GM13977 (cell line): ENCODE measurements at places on chromosomes 11 and 22.

DNA sequence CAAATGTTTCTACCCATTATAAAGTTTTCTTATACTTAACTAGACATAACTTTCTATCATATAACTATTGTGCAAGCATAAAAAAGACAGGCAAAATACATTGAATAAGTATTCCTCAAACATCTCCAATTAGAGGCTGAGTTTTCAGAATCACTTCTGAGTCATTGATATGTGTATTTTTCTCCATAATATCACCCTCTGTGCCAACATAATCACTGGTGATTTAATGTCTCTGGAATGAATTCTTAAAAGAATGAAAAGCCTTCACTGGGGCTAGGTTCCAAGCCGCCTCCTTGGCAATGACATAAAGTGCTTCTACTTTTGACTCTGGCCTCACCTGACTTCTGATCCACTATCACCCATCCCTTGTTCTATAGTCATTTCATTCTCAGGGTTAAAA lies 197.0 kb upstream of the E2F8 start:
- no peak for DNase-seq

DNA sequence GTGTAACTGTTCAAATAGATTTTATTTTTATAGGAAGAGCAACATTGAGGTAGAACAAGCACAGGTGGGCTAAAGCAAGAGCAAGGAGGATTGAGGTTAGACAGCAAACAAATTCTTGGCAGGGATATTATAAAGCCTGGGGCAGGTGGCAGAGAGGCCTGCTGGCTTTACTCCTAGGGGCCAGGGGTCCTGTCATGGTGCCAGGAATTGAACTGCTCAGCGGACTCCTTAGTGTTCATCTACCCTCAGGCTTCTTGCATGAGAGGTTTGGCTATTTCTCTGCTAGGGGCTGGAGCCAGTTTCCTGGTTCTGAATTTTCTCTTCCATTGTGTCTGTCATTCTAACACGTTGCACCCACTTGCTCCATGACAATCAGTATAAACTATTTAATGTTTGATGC lies 217.2 kb upstream of the NCAM1 start:
- no peak for DNase-seq

DNA sequence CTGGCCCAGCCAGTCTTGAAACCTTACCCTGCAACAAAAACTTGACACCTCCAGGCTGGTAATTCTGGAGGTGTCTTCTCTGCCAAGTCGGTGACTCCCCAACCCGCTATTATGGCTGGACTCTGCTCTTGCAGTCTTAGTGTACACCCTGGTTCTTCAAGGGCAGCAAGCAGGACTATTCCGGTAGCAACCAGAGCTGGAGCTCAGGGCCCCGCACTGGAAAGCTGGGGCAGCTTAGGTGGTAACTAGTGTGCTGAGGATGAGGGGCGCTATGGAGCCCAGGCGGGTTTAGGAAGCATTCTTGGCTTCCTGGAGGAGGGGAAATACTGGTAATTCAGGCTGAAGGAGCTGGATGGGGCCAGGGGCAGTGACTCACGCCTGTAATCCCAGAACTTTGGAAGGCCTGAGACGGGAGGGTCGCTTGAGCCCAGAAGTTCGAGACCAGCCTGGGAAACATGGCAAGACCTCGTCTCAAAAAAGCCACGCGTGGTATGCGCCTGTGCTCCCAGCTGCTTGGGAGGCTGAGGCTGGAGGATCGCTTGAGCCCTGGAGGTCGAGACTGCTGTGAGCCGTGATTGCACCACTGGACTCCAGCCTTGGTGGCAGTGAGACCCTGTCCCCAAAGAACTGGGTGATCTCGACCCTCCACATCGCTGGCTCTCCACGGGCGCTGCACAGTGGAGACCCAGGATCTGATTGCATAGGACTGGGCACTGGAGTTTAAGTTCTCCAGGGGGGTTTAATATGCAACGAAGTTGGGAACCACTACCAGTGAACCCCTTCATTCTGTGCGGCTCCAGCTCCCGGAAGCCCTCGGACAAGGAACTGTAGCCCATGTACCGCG lies 10.6 kb upstream of the AIFM3 start:
- peak; percentile 23 for DNase-seq

DNA sequence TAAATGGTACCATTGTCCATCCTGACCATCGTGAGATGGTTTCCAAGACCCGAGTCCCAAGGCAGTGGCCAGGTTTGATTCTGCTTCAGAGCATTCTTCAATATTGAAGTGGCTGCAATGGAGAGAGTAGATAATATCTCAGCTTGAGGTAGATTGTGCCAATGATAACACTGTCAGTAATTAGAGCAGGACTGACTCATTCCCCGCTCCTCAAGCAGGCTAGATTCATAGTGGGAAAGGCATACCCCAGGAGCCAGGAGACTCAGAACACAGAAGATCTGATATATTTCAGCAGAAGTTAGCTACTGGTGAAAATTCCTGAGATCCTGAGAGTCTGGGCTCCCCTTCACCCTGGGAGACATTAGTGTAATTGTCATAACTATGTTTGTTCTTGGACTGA lies 55.6 kb upstream of the LARGE1 start:
- DNase-seq = no peak

GRCh38 chr11:9380773-9381172 lies 3.7 kb upstream of the IPO7 start:
- DNase-seq = no peak

DNA sequence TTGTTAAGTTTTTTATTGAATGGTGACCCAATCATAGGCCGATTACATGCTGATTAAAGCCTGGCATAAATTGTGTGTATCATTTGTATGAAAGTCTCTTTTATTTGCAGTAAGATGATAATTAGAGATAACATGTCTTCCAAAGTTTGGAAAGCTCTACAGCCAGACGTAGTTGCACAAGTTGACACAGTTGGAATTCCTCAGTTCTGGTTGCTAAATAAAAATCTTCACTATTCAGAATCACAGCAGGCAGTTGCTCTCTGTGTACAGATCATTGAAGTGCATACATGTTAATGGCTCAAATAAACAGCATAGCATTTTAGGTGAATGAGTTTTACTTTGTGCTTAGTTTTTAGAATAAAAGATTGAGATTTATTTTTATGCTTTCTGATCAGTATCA lies 69.5 kb downstream of the ARHGAP42 start:
- no peak for DNase-seq

- DNase-seq = no peak
Observed at GRCh38 chr11:72750556-72751115, 1.6 kb downstream of the ARAP1 start.

DNA sequence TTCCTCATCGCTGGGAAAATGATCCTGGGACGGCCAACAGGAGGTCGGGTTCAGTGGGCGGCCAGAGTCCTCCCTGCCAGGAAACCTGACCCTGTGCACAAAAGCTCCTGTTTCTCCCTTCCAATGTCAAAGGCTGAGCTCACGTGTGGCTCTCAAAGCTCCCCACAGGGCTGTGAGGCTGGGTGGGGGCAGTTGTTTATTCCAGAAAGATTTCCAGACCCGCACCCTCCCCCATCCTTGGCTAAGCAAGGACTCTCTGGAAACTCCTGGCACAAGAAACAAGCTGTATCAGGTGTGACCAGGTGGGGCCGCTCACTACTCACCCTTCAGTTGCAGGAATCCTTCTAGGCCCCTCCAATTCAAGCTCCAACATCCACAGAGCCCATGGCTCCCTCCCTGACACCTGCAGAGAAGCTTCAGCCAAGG lies 131.9 kb downstream of the SHANK2 start:
- DNase-seq = no peak

DNA sequence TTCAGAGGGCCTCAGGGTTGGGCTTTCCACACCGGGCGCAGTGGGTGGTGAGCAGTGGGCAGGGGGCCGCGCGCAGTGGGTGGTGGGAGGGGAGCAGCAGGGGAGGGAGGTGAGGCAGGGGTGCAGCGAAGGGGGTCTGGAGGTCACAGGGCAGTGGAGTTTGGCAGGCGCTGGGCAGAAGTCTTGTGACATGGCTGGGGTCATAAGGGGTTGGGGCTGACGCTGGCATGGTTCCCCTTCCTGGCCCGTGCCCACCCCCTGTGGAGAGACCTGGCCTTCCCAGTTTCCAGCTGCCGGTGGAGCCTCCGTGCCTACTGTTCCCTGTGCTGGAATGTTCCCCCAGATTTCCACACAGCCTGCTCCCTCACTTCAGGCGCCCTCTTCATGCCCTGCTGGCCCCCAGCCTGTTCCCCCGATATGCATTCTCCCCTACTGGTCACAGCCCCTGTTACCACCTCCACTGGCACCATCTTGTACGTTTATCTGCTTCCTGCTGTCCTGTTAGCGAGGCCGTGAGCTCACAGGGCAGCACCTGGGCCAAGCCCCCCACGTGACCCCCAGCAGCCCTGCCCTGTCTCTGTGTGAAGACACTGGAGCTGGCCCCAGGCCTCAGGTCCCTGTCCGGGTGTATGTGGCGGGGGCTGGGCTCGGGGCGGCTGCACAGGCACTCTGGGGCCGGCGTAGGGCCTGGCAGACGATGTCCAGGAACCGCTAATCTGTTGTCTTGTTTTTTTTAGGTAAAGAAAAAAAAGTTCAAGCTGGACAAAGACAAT lies 111.6 kb downstream of the KCNQ1OT1 start:
- DNase-seq = no peak

DNA sequence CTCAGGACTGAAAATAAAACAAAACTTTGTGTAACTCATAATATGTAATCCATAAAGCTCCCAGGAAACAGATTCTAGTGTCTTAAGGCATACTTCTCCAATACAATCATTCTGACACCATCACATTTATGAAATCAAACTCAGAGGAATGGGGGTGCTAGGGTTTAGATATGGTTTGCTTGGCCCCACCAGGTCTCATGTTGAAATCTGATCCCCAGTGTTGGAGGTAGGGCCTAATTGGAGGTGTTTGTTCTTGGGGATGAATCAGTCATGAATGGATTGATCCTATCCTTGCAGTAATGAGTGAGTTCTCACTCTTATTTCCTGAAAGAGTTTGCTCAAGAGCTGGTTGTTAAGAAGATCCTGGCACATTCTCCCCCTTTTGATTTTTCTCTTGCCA lies 380.9 kb downstream of the ETS1 start:
- no peak for DNase-seq

GRCh38 chr11:13336246-13336878 lies 58.8 kb downstream of the BMAL1 start:
- no peak for DNase-seq

- DNase-seq = no peak
Observed at GRCh38 chr11:73262851-73263495, 9.2 kb upstream of the P2RY6 start.

GRCh38 chr11:105000167-105000566 lies 22.8 kb downstream of the CASP5 start:
- DNase-seq = no peak

- no peak for DNase-seq
Observed at GRCh38 chr11:125370561-125371389, 125.3 kb downstream of the FEZ1 start.

- no peak for DNase-seq
Observed at GRCh38 chr11:68521969-68522652, 61.6 kb downstream of the PPP6R3 start.

GRCh38 chr11:94871491-94872185 lies 101.7 kb downstream of the CWC15 start:
- no peak for DNase-seq

DNA sequence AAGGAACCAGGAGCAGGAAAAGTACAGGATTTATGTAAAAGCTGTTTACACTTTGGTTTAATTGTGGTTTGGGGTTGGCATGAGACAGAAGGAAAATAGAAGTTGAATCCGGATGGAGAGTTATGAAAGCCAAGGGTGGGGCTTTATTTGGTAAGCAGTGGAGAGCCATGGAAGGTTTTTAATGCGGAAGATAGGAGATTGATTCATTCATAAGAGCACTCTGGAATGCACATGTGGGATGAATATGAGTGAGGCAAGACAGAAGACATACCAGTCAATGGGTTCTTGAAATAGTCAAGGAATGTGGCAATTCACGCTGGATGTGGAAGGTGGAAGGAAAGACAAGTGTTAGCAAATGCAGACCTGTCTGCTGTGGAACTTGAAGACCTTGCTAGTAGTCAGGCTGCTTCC lies 9.3 kb upstream of the GLB1L3 start:
- no peak for DNase-seq

DNA sequence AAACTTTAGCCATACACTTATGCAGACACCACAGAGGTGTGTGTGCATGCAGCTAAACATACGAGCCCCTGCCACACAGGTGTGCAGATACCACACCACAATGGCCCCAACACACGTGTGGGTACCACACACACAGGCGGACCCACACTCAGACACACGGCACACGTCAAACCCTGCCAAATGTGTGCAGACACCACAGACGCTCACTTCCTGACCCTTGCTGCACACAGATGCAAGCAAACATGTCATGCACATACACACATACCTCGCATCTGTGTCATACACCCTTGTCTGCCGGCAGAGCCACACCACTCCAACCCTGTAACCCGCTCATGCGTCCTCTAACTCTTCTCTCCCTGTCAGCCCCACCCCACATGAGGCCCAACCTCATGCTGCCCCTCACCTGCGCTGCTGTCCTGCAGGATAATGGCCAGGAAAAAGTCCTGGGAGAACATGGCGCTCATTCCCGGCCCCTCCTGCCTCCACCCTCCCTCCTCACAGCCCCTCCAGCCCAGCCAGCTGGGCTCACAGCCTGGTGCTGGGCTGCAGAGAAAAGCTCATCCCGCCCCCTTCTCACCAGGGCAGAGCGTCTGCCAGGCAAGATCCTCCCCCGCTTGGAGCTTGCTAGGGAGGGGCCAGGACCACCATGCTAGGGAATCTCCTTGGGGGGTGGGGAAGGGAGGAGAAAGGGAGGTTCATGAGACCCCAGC lies 14.2 kb downstream of the SMPD1 start:
- no peak for DNase-seq

GRCh38 chr11:10716122-10716521 lies 22.6 kb upstream of the IRAG1 start:
- no peak for DNase-seq

GRCh38 chr11:17257196-17257595 lies 19.3 kb upstream of the NUCB2 start:
- no peak for DNase-seq
